Pulmonary artery endothelial cell (primary cell): ENCODE measurements at places on chromosomes 11 and 22.

DNA sequence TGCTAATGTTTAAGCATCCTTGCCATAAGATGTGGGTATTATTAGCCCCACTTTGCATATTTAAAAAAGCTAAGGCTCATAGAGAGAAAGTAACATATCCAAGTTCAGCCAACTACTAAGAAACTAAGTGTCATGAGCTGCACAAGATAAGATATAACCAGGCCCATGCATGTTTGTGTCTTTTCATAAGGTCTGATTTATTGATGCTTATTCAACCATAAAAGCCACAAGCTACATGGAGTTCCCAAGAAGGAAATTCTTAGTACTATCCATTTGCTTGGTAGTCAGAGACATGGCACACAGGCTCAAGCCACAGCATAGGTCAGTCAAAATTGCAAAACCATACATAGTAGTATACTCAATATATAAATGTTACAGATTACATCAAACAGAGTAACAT is 488.5 kb downstream of the SOX6 start:
- DNase-seq, result no peak

- no peak for DNase-seq
Measured at GRCh38 chr11:75413864-75414263, 14.5 kb downstream of the RPS3 start.

GRCh38 chr22:44543781-44544477 is 45.9 kb upstream of the RTL6 start:
- no peak for DNase-seq

GRCh38 chr11:91717169-91717568 is 507.4 kb upstream of the FAT3 start:
- DNase-seq, result no peak

DNA sequence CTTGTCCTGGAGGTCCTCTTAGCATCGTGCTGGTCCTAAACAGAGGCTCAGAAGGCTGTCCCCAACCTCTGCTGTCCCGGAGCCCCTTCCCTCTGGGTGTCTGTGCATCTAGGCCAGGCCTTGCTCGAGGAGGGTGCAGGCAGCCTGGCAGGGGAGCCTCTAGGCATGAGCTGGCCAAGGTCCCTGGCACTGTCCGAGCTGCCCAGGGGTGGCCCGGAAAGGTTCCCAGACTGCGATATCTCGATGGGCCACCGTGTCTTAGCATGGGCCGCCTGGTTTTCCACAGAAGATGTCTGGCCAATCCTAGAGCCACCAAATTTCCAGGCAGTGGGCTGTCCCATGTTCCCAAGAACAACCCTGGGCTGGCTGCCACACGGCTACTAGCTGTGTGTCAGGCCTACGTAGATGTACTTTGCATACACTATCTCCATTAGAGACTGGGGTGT is 24.6 kb upstream of the SMIM38 start:
- DNase-seq, result no peak

DNA sequence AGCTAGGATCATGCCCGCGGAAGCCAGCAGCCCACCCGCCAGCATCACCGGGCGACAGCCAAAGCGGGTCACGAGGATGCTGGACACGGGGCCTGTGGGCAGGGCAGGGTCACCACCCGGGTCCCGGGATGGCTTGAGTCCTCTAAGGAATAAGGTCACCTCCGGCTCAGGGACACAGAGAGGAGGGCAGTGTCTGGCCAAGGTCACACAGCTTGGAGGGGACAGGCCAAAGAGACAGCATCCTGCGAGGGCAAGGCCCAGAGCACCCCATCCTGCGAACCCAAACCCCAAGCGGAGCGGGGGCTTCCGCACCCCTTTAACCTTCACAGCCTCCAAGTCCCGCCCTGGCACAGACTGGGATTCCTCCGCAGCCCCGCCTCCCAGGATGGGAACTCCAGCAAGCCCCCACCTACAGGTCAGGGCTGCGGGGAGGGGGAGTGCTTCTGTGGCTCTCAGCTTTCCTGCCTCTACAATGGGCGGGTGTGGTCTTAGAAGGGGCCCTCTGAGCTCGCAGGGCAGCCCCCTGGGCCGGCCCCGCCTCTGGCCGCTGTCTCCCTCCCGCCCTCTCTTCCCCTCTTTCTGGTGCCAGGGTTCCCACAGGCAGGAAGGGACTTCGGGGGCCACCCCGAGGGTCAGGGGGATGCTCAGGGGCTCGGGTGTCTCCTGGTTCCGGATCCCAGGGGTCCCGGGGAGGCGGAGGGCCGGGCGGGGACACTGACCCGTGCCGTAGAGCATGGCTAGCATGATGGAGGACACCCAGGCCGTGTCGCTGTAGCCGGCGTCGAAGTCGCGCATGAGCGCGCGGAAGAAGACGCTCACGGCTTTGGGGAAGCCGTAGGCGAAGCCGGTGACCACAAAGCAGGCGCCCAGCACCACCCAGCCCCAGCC is 1.8 kb downstream of the SLC16A8 start:
- DNase-seq, result no peak

DNA sequence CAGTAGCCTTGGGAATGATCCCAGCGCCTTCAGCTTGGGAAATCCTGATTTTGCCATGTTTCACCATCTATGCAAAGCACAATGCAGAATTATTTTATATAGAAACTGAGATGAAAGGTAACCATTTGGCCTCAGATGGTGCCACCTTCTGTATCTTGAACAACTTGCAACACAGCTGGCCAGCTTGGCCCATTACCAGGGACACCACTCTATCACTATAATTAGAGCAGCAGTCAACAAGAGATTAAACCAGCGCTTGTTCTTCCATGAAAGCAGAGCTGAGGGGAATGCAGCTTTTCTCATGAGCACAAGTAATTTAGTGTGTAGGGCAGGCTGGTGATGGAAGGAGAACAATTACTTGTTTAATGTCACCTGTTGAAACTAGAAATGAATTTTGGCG is 6.7 kb upstream of the ZDHHC13 start:
- no peak for DNase-seq

DNA sequence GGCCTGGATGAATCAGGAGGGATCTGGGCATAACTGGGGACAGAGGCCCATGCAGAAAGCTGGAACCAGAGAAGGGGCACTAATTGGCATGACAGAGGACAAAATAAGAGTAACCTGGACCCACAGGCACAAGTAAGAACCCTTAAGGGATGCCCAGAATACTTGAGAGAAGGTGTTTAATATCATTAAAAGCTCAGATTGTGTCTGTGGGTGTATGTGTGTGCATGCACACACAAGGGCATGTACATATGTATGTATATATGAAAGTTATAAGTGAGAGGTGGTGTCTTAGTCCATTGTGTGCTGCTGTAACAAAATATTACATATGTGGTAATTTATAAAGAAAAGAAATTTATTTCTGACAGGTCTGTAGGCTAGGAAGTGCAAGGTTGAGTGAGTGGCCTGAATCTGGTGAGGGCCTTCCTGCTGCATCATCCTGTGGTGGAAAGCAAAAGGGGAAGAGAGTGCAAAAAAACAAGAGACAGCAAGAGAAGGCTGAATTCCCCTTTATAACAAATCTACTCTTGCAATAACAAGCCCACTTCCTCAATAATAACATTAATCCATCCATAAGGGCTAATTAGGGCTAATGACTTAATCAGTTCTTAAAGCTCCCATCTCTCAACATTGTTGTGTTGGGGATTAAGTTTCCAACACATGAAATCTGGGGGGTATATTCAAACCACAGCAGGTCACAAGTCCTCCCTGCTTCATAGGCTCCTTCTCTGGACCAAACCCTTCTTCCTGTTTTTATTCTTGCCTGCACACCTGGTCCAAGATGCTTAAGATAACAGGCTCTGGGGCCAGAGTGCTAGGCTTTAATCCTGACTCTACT is 68.3 kb upstream of the POU2AF2 start:
- no peak for DNase-seq

DNA sequence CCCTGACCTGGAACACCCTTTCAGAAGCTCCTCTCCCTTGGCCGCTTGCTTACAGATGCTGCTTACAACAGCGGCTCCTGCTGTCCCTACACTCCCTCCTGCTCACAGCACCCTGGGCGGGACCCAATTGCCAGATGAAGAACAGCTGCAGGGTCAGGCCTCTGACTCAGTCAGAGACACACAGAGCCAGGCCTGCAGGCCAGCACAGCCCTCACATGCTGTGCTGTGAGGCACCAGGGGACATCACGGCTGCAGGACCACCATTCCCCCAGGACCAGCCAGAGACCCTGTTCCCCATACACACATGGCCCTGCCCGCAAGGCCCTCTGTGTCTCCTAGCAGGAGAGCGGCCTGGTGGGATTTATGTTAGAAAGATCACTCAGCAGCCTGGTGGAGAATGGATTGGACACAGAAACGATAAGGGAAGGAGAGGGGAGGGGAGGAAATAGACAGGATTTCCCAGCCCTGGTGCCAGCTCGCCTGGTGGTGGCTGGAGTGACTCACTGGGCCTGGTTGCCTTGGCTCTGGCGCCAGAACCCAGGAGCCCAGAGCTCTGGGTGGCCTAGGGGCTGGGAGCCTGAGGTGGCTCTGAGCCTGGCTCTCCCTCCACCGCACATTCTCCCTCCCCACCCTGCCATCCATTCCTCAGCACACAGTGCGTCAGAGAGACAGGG is 6.7 kb downstream of the CAPN5 start:
- peak; percentile 64 for DNase-seq

DNA sequence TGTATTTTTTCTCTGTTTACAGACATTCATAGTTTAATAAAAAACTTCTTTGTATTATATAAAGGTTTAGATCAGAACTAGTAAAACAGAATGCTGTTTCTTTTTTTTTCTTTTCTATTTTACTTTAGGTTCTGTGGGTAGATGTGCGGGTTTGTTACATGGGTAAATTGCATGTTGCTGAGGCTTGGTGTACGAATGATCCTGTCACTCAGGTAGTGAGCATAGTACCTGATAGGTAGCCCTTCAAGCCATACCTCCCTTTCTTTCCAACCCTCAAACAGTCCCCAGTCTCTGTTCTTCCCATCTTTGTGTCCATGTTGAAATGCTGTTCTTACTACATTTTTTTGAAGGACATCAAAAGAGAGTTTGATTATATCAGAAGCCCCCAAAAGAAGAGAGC is 3.2 kb downstream of the ATM start:
- DNase-seq, result no peak

DNA sequence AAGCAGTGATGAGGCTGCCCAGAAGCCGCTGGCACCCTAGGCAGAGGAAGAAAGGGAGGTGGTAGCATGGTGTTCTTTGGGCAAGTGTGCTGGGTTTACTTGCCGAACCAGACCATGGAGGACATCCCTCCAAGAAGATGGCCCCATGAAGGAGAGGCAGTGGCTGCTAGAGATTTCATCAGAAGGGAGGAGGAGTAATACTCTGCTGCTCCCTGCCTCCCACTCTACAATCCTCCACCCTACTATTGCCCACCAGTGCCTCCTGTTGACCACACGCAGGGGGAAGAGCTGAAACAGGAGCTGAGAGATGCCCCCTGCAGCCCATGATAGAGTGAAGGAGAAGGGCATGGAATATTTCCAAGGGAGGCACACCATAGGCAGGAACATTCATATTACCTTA is 51.0 kb upstream of the PRSS23 start:
- DNase-seq, result no peak

- DNase-seq, result no peak
Measured at GRCh38 chr11:126890561-126890960, 110.0 kb downstream of the KIRREL3 start.

GRCh38 chr11:19244621-19245020 is 3.9 kb upstream of the E2F8 start:
- DNase-seq, result no peak

DNA sequence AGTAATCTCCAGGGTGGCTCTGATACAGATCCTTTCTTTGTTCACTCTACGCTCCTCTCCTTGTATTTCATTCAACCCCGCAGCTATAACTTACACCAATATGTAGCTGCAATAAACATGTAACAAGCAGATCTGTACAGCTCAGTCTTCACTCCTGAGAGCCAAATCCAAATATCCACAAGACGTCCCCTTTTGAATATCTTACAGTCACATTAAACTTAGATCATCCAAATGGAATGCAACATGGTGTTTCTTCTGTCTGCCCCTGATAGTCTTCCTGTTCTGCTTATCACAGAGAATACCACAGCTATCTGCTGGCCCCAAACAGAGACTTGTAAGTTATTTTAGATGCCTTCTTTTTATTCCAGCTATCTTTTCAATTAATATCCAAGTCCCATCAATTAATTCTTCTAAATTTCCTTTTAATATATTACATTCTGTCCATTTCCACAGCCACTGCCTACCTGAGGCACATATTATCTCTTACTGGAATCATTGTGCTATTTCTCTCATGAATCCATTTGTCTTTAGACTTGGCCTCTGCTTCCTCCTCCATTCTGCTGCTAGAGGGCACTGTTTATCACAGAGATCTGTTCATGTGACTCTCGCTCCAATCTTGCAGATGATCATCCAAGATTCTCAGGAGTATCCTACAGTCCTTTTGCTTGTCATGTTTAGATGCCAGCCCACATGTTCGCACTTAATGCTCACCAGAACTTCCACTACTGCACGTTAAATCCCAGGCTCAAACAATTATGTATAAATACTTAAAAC is 908.6 kb downstream of the NTM start:
- no peak for DNase-seq

GRCh38 chr11:10606536-10607208 is 38.2 kb upstream of the LYVE1 start:
- DNase-seq, result peak; percentile 17

DNA sequence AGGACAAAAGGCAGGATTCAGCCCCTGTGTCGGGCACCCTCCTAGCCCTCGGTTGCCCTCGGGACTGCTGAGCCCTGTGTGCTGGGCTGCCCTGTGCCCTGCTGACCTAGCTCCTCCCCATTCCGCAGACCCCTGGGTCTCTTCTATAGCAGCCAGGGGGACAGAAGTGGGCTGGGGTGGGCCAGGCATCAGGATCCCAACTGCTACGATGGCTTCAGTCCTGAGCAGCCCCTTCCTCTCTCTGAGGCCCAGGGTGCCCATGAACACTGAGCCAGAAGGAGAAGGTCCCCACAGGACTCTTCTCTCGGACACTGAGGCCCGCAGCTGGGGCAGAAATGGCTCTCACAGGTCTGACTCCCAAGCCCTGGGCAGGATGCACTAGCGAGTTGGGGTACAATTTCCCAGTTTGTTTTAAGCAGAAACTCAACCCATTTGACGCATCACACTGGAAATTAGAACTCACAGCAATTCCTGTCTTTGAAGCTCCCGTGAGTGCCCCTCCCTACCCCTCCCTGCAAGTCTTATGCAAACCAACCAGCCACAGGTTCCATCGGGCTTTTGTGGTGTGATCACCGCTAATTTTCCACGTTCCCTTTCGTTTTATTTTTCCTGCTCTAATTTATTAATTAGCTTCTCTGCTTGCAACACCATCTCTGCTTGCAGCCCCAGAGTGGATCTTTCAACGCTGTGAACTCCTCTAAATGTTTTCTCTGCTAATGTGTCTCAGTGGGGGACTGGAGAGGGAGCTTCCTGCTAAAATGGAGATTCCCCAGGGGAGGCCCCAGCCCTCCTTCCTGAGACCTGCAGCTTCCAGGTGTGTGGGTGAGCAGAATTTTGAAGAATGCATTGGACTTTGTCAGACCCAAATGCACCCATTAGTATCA is 56.7 kb downstream of the PHF21B start:
- no peak for DNase-seq
